ENCODE measurements at places on chromosomes 2 and 18.

- no peak for DNase-seq
Measured at GRCh38 chr2:20781656-20782265, 41.1 kb downstream of the LDAH start.

GRCh38 chr2:55118643-55119083, 68.4 kb upstream of the RTN4 start:
- no peak for DNase-seq

GRCh38 chr2:74109551-74109950, 38.2 kb downstream of the BOLA3 start:
- no peak for DNase-seq

GRCh38 chr2:85308896-85309555, 18.8 kb downstream of the TGOLN2 start:
- no peak for DNase-seq

DNA sequence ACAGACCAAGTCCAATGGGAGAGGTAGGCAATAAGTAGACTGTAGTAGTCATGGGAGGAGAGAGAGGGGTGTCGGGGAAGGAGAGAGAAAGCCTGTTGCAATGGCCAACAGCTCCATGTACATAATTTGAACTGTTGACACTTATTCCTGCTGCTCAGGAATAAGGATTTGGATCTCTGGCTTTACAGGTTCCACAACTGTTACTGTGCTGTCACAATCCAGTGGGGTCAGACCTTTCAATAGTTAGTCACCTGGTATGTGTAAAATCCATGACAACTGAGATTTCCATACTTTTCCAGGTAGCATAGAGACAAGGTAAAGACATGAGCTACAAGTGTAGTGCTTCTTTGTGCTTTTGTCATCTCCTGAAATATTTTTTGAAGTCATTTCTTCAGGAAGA, 47.5 kb upstream of the RIOK3 start:
- DNase-seq = no peak

GRCh38 chr2:241271706-241272302, 43.7 kb downstream of the HDLBP start:
- no peak for DNase-seq

DNA sequence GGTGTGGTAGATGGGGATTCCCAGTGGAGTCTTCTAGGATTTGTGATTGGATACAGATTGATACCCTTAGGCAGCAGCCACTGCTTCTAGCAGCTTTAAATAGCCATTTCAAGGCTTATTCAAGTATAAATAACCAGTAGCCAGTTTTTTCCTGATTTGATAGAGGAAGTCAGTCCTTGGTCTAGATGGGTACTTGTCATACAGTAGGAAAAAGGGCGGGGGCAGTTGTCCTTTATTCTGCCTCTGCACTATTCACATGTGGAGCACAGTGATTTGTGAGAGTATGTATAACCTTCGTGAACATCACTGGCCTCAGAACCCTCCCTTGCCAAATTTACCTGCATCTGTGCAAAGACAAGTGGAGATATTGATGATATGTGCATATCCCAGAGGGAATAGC, 6.8 kb downstream of the PPP1CB start:
- no peak for DNase-seq

DNA sequence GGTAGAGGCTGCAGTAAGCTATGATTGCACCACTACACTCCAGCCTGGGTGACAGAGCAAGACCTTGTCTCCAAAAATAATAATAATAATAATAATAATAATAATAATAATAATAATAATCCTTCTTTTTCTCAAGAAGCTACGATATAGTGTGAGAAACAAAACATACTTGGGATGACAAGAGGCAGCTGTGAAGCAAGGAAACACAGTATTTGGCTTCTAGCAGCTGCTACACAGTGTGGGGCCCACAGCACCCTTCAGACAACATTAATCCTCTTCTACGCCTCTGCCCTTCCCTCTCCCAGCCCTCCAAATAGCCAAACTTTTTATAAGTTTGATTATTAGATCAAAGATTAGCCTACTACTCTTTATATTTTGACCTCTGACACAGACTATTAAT, 62.2 kb downstream of the MYOM1 start:
- no peak for DNase-seq

DNA sequence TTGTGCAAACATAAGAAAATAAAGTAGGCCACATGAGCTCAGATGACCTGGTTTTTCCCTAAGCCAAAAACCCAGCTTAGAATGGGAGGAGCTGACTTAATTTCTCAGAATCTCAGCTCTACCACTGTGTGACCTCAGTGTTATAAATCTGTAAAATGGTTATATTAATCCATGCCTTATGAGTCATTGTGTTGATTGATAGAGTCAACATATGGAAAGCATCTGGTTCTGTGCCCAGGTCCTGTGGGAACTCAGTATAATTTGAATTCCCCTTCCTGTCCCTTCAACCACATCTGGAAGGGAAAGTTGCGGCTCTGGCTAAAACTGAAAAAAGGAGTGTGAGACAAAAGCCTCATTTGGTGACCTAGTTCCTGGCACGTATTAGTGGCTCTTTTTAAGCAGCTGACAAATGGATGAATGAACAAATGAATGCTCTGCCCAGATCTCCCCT, 25.7 kb downstream of the TMEM177 start:
- no peak for DNase-seq

DNA sequence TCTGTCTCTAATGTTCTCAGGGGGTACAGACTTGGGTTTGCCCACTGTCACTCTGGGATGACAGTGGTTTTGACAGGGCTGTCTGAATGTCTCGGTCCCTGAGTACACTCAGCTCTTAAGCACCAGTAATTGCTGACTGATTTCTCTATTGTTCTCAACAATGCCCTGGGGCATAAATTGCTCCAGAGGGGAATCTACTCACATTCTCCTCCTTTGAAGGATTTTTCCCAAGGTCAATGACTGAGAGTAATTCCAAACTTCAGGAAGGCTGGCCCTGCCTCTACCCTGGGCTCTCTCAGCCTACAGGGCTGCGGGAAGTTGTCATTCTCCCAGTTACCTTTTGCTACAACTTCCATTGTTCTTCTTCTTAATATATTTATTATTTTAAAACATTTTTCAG, 36.5 kb downstream of the MC2R start:
- DNase-seq = no peak

- peak; percentile 22 for DNase-seq
Measured at GRCh38 chr18:3294435-3295080, 32.6 kb downstream of the MYL12B start.

DNA sequence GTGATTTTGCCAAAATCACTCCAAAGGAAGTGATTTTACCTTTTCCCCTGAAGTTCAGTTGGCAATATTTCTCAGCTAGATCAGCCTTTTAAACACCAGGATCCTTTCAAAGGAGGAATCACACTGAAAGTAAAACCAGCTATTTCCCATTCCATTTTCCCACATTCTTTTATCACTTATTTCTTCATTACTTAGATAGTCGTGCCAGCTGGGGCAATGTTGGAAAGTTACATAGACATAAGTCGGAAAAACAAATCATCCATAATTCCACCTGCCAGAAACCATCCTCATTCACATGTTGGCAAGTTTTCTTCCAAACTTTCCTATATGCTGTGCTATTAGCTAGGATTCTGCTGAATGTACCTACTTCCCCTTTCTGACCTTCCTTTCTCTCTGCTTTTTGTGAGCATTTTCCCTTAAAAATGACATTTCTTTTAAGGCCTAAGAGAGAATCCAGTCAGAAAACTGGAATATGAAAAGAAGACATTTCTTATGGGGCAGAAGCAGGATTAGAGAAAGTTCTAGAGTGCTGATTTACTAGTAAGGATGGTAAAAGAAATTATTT, 170.0 kb upstream of the STK17B start:
- DNase-seq = no peak

GRCh38 chr2:10410823-10411437, 37.2 kb downstream of the ODC1 start:
- no peak for DNase-seq

- no peak for DNase-seq
Measured at GRCh38 chr2:45103351-45104345, 94.4 kb upstream of the SIX2 start.

GRCh38 chr2:32910883-32911598, 35.7 kb upstream of the LTBP1 start:
- DNase-seq = no peak

DNA sequence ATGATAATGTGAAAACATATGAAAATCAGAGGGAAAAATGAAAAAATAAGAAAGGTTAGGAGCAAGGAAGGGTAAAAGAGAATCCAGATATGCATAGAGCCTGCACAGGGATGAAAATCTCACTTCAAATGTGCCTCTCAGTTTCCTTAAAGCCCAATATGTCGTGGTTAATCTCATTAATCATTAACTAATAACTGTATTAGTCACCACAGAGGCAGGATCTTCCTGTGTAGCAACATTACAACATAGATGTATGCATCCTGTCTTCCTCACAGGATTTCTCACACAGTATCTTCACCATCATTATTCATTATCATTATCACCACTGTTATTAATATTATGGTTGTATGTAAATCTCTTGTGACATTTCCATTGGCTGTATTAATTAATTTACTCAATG, 361.2 kb upstream of the SOX11 start:
- DNase-seq = no peak

GRCh38 chr2:16408331-16409005, 257.2 kb downstream of the CYRIA start:
- DNase-seq = no peak

- no peak for DNase-seq
Measured at GRCh38 chr2:187105218-187105617, 256.2 kb upstream of the ZSWIM2 start.

GRCh38 chr2:68931799-68932198, 20.9 kb downstream of the GKN2 start:
- no peak for DNase-seq

DNA sequence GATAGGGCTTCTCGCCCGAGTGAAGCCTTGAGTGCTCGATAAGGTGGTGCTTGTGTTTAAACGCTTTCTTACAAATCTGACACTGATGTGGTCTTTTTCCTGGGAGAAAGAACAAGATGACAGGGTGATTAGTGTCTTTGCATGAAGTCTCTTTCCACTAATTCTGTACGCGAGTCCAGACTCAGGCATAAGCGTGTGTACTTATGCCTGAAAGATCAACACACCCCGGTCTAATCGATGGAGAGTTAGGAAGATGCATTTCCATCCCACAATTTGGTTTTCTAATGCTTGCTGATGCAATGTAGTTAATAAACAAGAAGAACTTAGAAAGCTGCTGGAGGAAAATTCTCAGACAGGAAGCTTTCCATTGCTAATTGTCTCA, 130.0 kb downstream of the ZEB2 start:
- DNase-seq = no peak

- no peak for DNase-seq
Measured at GRCh38 chr2:656676-657075, 20.5 kb downstream of the TMEM18 start.

DNA sequence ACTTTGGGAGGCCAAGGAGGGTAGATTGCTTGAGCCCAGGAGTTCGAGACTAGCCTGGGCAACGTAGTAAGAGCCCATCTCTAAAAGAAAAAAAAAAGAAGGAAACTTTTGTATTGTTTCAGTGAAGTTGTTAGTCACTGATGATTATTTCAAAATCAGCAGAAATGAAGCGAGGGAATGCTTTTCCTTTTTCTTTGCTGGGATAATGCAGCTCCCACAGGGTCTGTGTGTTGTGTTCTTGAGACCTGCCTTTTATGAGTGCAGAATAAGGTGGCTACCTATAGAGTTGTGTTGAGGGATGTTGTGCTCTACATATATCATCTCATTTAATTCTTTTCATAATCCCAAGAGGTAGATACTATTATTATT, 11.7 kb downstream of the TM4SF20 start:
- DNase-seq = no peak
